ENCODE measurements at places on chromosomes 6 and 20. TPM values are rescaled to one million over a fixed set of nuclear protein-coding genes. Genes with fewer than 3 reads are reported as not detected.

PSORS1C1 gene
- 5.6 TPM for total RNA-seq

DNA sequence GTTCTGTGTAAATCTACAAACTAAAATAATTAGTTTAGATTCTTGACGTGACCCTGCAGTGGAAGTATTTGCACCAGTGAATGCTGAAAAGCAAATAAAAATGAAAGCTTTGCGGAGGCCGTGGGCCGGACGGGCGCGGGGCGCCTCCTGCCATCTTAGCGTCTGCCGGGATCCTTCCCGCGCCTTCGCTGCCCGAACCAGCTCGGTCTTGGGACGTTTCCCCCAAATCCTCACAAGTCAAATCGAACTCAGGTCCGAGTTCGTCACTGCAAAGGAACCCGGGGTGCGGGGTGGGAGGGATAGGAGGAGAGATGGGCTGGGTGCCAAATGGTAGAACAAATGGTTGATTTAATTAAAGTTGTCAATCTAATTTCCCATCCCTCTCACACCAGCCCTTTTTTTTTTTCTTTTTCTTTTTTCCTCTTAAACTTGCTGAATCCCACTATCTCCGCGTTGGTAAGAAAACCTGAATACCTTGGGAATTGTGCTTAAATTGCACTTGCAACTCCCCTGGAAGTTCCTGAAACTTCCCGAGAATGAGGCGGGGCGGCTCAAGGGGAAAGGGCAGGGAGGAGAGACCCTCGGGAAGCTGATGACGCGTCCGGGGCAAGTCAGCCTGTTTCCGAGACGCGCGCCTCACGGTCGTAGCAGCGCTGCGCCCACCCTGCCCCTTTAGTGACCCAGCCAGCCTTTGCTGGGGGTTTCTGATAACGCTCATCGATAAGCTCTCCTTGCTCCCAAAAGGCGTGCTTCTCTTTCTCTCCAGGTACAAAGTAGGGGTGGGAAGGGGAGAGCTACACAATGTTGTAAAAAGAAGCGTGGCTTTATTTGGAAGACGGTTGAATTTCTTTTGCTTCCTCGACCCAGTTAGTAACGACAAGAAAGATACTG is 1.8 kb downstream of the GJA1 start:
- DNase-seq: no peak

DNA sequence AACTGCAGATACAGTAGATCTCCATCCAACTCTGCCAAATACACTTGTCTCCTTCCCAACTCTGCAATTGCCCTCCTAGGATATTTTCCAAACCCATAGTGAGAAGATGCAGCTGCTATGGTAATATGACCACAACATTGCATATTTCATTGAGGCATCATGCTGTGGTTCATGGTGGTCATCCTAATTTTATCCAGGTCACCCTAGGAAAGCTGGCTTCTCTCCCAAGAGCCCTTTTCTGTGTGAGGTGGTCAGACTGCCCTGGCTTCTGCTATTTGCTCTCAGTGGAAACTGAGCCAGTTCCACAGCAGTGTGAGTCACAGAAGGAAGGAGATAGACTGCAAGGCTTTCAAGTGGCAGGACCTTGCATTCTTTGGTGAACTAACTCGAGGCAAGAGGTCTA is 5.5 kb downstream of the OGFRL1 start:
- DNase-seq: no peak

DNA sequence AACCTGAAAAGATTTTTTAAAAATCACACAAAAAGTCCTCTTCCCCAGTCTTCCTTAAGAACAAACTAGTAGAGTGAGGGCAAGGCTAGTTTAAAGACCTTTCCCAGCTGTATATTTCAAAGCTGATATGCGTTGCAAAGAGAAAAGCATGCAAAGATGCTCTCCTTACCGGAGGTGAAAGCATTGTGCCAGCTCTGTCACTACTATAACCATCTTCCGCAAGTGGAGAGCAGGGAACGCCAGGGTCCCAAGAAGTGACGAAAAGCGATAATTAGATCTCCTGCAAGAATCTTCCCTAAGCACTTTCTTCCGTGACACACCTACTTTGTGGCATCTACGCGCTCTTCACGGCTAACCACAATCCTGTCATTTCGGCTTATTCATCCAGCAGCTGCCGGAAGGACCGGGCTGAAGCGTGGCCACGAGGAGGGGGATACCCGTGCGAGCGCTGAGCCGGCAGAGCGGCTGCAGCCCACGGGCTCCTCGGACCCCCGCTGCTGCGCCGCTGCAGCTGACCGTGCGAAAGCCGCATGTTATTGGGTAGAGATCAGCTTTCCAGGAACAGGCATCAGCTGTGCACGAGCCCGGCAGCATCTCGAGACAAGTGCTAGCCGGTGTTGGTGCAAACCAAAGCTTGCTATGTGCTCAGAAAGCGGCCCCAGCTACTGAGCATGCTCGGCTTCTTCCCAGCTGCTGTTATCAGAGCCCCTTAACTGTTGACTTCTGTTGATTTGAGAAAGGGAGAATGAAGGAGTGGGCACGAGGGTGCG is 57.2 kb upstream of the ARHGAP18 start:
- DNase-seq: no peak

GRCh38 chr20:46699651-46700359 is 9.6 kb upstream of the SLC2A10 start:
- no peak for DNase-seq

GRCh38 chr20:48831718-48832404 is 4.1 kb upstream of the PREX1 start:
- DNase-seq: peak; percentile 41

TSPO2 gene
- not detected for total RNA-seq

HRH3 gene
- not detected for total RNA-seq

Data from colonic mucosa (tissue), 4 donors.